ENCODE measurements at places on chromosomes 6 and 20.
A peak's percentile ranks its signal among the peaks of the same experiment; 100 is the strongest.

DNA sequence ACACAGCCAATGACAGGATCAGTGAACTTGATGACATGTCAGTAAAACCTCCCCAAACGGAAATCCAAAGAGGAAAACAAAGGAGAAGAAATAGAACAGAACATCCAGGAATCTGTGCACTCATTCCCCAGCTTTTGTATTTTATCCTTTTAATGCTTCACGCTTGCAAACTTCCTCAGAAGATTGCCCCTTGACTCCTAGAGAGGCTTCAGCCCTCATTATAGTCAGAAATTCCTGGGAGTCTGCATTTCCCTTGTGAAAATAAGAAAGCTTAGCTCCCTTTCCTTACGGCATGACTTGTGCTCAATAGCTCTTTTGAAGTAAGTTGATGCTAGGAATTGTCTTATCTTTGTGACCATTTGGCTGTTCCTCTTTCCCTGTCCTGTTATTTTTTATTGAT, 313.6 kb upstream of the OPRM1 start:
- DNase-seq: no peak

DNA sequence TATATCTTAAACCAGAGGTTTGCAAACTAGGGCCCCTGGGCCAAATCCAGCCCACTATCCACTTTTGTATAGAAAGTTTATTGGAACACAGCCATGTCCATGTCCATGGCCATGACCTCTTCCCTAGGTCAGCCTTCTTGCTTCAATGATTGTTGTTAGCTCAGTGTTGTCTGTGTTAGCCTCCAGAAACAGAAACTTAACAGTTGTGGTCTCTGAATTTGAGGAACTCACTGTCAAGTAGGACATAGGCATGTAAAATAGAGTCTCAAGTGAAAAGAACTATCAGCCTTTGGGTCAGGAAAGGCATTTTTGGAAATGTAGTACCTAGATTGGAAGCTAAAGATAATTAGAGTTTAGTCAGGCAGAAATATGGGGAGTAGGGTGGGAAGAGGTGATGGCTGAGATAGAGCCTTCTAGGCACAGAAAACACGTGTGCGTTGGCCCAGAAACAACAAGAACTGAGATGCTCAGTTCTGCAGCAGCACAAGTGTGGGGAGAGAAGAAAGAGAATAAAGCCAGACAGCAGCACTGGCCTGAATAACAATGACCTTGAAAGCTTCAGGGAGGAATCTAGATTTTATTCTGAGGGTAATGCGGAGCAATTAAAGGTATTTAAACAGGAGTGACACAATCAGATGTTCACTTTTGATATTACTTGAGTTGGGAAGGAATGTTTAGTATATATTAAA, 87.0 kb upstream of the OLIG3 start:
- no peak for DNase-seq

DNA sequence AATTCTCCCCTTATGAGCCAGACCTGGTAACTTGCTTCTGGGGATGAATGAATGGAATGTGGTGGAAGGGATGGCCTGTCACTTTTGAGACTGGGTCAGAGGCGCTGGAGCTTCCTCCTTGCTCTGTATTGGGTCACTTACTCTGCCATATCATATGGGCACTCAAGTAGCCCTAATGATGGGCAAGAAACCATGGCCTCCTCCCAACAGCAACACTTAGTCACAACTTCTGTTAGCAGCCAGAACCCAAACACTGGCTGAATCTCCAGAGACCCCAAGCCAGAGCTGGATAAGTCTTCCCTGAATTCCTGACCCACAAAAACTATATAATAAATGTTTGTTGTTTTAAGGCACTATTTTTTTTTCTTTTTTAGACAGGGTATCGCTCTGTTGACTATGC, 5.5 kb downstream of the E2F1 start:
- no peak for DNase-seq

GRCh38 chr6:1464781-1465370, 75.5 kb downstream of the FOXF2 start:
- DNase-seq: no peak

DNA sequence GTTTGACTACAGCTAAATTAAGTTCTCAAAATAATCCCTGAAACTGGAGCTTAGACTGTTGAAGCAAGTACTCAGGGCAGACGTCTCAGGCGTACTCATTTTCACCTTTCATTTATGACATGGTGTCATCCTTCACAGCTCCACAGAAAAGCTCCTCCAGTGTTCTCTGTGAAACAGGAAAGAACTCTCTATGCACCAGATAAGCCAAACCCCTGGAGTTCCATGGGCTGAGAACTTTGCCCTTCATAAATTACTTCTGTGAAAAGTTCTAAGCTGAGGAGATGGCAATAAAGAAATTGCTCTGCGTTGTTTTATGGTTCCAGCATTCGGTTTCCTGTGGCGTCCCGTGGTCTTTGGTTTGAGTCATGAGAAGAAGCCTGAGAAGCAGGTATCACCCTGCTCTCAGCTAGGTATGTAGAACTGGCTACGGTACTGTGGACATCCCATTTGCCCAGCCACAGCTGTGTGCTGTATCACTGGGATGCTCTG, 20.2 kb upstream of the RREB1 start:
- DNase-seq: no peak

DNA sequence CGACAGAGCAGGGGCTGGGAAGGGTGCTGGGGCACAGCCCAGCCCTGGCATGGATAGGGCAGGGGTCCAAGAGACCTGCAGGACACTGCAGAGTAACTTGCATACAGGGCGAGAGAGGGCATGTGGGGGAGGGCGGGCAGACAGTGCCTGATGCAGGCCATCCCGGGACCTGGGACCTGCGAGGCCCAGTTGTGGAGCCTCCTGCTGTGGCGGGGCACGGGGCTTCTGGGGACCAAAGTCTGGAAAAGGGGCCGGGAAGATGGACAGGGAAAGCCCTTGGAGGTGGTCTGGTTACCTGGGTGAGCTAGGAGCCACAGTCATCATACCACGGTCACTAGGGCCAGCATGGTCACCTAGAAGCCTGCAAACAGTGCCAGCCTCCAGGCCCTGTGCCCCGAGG, 412 bp upstream of the TUBB1 start:
- DNase-seq: no peak

GRCh38 chr6:135115411-135115810, 60.8 kb upstream of the HBS1L start:
- no peak for DNase-seq

DNA sequence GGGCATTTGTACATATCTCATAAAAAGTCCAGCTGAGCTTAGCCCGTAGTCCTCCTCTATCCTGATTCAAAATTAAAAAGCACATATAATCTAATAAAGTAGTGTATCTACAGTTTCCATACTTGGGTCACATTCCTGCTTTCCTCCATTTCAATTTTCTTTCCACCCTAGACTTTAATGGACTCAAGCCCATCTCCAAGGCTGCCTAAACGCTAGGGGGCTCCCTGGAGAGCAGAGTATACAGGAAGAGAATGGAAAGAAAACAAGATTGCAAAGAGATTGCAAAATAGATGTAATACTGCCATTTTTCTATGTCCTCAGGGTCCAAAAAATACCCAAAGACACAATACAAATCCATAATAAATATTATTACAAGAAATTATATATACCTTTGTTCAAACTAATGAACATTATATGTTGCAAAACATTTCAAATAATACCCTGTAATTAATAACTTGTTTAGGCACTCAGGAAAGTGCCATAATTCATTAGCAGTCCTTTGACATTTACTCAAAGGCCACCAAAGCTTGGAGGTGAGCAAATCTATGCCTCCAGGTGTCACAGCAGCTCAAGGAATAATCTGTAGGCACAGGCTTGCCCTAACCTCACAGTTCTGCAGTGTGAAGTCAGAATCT, 2.4 kb upstream of the MCM3 start:
- peak; percentile 67 for DNase-seq

DNA sequence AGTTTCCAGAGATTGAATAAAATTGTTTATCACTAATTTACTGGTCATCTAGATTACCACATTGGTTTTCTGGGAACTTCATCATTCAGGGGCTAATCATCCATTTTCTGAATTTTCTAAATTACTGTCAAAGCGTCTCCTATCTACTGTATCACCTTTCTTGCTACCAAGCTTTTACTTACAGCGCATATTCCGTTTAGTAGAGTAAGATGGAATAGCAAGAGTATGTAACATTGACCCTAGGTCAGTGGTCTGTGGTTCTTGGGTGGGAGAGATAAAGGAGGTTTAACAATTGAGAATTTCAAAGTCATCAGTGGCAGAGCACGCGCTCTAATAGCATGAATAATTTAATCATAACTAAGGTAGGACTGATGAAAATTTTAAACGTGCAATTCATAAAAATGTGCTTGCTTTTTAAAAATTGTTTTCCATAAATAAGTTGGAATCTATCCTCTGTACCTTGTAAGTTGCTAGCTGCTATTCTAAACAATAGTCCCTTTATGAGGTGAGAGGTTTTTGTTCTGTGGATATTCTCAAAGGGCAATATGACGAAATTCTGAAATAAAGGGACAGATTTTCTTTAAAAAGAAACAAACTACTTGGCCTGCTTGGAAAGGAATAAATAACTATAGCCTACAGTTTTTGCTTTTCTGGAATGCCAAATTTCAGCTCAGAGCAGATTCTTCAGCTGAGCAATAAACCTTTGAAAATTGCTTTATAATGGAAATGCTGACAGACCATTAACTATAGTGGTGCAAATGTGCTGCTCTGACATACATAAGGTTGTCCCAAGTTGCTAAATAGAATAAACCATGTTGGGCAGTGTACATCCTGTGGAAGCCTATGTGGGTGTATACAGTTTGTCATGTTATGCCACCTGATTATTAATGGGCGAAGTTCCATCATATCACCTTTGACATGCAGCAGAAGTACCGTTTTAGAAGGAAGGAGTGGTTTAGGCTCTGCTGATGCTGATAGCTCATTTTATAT, 84.1 kb downstream of the ZFAND3 start:
- no peak for DNase-seq

GRCh38 chr20:45969712-45970634, 2.0 kb downstream of the ZNF335 start:
- no peak for DNase-seq

DNA sequence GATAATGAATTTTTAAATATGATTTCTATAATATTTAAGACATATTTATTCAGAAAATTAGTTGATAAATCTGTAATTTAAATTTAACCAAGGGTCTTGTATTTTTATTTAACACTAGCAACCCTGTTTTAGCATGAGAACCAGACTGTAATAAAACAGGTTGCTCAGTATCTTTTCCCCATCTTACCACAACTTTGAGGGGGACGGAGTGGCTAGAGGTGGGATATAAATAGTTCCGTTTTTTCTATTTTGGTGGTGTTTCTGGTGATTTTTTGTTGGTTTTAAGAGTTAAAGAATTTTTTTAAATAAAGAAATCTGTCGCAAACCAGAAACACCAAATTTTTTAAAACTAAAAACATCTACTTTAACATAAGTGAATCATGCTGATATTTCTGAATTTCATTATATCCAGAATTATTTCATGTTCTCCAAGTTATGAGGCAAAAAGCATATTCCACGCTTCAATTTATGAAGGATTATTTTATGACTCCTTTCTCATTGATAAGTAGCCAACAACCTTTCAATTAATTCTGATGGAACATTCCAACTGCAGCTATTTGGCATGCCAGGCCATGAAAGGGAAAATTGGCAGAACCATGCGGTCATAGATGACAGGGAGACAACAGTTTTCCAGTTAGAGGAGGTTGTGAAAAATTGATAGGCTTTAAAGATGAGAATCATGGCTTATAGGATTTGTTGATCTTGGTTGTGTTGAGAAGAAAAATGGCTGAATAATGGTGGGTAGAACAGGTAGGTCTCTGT, 151.9 kb upstream of the CARMIL1 start:
- no peak for DNase-seq

- DNase-seq: no peak
Measured at GRCh38 chr6:4802312-4802935, 26.2 kb downstream of the CDYL start.

DNA sequence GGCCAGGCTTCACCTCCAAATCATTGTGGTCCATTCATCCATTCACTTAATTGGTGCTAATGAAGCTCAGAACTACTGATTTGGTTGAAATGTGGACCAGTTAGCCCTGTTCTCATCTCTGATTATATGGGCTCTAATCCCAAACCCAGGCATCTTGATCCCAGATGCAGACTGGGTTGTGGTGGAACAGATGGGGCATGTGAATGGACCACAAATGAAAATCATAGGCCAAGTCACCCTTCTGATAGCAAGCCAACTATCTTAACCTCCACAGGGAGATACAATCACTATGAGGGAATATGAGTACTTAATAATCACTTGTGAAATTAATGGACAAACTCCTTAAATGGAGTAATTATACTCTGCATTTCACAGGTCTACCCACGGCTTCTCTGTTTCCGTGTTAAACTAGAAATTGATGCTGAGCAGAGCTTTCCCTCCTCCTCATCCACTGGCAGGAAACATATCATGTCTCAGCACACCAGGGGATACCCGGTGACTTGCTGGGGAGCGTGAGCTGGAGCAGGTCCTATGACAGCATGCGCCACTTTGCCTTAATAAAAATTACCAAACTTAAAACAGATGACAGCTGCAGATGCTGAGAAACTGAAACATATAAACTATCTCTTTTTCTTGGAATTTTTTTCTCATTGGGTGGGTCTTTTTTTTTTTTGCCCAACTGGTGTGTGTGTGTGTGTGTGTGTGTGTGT, 108.8 kb upstream of the HEY2 start:
- DNase-seq: no peak

- no peak for DNase-seq
Measured at GRCh38 chr6:63732336-63732735, 96.7 kb downstream of the PHF3 start.

DNA sequence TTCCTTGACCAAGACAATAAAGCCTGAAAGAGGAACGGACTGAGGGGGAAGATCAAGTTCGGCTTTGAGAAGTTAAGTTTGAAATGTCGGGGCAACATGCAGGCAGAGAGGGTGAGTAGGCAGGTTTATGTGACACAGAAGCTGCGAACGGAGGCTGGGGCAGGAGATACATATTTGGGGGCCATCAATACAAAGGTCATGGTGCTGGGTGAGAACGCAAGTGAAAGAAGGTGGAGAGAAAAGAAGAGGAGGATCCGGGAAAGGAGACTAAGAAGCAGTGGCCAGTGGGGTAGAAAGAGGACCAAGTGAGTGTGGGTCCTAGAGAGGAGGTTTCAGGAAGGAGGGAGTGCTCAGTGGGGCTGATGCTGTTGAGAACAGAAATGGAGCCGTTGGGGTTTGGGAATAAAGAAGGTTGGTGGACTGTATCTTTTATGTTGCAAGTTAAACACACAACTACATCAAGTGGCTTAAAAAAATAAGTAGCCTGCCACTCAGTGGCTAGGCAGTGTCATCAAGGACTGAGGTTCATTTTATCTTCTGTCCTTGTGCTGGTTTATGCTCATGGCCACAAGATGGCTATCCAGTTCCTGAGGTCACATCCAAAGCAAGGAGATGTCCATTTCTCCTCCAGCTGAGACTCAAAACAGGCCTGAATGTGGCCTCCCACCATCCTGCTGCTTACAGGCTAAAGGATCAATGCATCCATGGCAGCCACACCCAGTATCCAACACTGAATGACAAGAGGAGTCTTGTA, 1.7 kb upstream of the BLCAP start:
- DNase-seq: no peak

Data from stimulated activated CD4-positive, alpha-beta T cell treated with anti-CD3 and anti-CD28 coated beads, Interleukin-12 subunit alpha, Interleukin-12 subunit beta, amount 100 ng/mL, for 48 hours (primary cell).